ENCODE measurements at places on chromosomes 2 and 18. TPM values are rescaled to one million over a fixed set of nuclear protein-coding genes. Genes with fewer than 3 reads are reported as not detected.

The KIF1A gene
- polyA plus RNA-seq, result 9.8 TPM

DNA sequence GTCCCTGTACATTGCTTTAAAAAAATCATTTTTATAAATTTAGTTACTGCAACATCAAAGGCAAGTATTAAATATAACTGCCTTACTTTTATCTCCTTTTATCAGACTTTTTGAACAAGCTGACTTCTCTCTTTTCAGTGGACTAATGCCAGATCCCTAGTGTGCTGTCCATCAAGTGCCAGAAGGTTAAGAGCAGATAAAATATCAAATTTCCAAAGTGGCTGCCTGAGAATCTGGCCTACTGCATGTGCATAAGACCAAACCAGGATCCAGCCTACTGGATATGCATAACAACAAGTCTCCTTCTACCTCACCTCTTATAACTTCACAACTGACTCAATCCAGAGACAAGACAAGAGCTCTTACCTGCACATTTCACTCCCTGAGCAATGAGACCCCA is 59.8 kb upstream of the CHRNA1 start:
- no peak for DNase-seq

- no peak for DNase-seq
These were observed 95.9 kb downstream of the NCOA1 start for GRCh38 chr2:24586955-24587354.

DNA sequence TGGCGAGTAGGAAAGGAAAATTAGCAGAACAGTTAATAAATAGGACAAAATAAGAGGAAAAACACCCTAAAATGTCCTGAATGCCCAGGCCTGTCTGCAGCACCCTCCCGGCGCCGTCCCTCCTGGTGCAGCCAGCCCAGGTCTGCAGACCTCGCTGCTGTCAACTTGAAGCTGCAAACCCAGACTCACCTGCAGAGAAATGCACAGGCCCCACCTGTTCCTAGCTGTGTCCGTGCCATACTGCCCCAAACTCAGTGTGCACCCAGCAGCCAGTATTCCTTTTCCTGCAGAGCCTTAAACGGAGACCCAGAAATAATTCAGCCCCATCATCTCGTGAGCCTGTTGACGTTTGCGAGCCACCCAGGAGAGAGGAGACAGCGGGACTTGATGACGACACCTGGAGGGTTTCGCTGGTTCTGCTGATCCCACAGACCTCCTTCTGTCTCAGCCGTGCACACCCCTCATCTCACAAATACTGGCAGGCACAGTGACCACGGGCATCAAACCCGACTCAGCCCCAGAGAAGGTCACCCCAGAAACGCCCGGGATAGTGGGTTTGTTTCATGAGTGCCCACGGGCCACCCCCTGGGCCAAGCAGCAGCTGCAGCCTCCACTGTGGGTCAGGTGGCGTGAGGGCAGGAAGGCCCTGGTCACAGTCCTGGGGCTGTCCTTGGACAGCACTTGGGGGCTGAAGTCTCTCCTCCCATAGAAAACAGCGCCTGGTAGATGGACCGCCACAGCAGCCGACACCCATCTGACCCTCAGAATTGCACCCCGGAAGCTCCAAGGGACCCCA is 239.5 kb upstream of the SALL3 start:
- no peak for DNase-seq
